ENCODE measurements at places on chromosomes 6 and 20. TPM values are rescaled to one million over a fixed set of nuclear protein-coding genes. Genes with fewer than 3 reads are reported as not detected.

FAM83C gene
- not detected for total RNA-seq

SIRPB1 gene
- 0.37 TPM for total RNA-seq

TFAP2A gene
- not detected for total RNA-seq

BCAS1 gene
- total RNA-seq: 0.37 TPM

MEI4 gene
- not detected for total RNA-seq

C6orf52 gene
- total RNA-seq: 0.59 TPM

C4B gene
- 1.4 TPM for total RNA-seq

AURKA gene
- total RNA-seq: 29.4 TPM

STX16 gene
- total RNA-seq: 24.8 TPM

TRAM2 gene
- 135 TPM for total RNA-seq

PNPLA1 gene
- not detected for total RNA-seq

PLEKHG1 gene
- total RNA-seq: 0.59 TPM

SNAI1 gene
- under 0.01 TPM for total RNA-seq

SLC13A3 gene
- 2.5 TPM for total RNA-seq

AHCY gene
- total RNA-seq: 122 TPM

PRRT1 gene
- under 0.01 TPM for total RNA-seq

SLC25A27 gene
- total RNA-seq: 5.9 TPM

TMEM200A gene
- 4.1 TPM for total RNA-seq

MAPK14 gene
- total RNA-seq: 71.0 TPM

ZSCAN23 gene
- total RNA-seq: 6.6 TPM

WFDC2 gene
- total RNA-seq: not detected

HSPA12B gene
- total RNA-seq: 0.98 TPM

NCOA5 gene
- total RNA-seq: 12.9 TPM

APCDD1L gene
- 3.9 TPM for total RNA-seq

All from subcutaneous preadipocyte (primary cell).